Activated CD4-positive, alpha-beta T cell treated with anti-CD3 and anti-CD28 coated beads for 1 hour (primary cell): ENCODE measurements at places on chromosomes 6 and 20.

- DNase-seq, result no peak
Measured at GRCh38 chr6:5712349-5713215, 294.1 kb downstream of the NRN1 start.

GRCh38 chr6:37696220-37696840 is 1.4 kb downstream of the MDGA1 start:
- DNase-seq, result no peak

- DNase-seq, result no peak
Measured at GRCh38 chr6:81849248-81849647, 96.8 kb upstream of the TENT5A start.

GRCh38 chr6:9224539-9224938 is 789.2 kb upstream of the SLC35B3 start:
- no peak for DNase-seq

GRCh38 chr6:135506270-135506997 is 8.9 kb upstream of the AHI1 start:
- no peak for DNase-seq

DNA sequence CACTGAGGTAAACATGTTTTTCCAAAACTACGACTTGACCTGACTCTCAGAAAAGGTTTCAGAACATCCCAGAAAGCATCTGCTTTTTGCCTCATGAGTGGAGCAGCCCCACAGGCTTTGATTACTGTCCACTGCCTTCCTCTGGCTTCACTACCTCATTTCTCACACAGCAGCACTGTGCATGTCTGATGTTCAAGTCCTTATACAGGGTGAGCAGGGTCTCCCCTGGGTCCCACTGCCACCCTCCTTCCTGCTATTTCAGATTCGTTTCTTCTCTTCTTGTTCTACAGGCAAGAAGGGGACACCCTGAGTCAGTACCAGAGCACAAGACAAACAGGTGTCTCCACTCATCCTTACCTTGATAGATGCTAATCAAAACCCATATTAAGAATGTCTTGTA is 64.7 kb upstream of the NFATC2 start:
- DNase-seq, result no peak

DNA sequence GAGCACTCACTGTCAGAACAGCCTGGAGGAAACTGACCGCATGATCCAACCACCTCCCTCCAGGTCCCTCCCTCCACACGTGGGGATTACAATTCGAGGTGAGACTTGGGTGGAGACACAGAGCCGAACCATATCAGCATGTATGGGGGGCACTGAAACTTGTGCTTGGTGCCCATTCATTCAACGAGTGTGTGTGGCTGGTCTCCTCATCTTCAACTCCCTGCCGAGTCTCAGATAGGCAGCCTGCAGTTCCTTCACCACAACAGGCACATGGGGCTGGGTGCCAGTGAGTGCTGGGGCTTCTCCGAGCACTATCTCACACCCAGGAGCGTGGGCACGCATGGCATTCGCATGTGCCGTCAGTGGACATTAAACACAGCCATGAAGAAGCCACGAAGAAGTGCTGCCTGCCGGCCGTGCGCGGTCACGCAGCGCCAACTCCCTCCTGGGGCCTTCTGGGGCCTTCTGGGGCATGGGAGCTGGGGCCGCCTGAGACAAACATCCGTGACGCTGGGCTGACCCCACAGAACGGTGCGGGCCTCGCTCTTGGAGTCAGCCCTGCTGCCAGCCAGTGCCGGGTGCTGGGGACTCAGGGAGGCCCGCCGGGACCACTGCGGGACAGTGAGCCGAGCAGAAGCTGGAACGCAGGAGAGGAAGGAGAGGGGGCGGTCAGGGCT is 714 bp upstream of the RTEL1 start:
- no peak for DNase-seq
